Activated naive CD4-positive, alpha-beta T cell (primary cell): ENCODE measurements at places on chromosomes 16 and 17.

GRCh38 chr17:49393491-49394255 is 21.0 kb downstream of the PHB1 start:
- DNase-seq: no peak

GRCh38 chr16:10741844-10742243 is 1.8 kb upstream of the NUBP1 start:
- DNase-seq: no peak

- no peak for DNase-seq
Measured at GRCh38 chr17:61475726-61476125, 23.5 kb downstream of the TBX4 start.

DNA sequence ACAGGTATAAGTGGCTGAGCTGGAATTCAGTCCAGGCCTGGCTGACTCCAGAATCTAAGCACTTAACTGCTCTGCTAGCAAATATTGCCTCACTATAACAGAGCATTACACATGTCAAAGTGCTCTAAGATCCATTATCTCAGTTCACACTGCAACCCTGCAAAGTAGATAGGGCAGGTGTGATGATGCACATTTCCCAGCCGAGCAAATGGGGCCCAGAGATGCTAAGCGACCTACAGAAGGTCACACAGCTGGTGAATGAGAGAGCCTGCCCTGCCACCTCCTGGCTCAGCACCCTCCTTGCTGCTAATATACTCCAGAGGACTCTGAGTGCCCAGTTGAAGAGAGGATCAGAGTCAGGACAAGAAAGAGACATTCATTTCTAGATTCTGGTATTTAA is 73.6 kb upstream of the CCL1 start:
- no peak for DNase-seq

DNA sequence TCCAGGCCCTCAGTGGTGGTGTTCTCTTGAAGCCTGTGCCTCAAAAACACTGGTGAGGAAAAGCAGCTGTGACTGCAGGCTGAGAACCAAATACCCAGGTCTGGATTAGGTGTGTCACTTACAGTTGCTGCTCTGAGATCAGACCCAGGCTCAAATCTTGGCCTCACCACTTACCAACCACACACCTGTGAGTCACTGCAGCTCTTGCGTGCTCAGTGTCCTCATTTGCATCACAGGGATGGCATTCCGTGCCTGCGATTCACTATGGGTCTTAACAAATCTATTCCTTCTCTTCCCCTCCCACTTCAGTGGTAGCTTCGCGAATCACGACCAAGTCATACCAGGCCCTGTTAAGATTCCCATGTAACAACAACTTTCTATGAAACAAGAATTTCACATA is 233.4 kb upstream of the HSBP1 start:
- no peak for DNase-seq

DNA sequence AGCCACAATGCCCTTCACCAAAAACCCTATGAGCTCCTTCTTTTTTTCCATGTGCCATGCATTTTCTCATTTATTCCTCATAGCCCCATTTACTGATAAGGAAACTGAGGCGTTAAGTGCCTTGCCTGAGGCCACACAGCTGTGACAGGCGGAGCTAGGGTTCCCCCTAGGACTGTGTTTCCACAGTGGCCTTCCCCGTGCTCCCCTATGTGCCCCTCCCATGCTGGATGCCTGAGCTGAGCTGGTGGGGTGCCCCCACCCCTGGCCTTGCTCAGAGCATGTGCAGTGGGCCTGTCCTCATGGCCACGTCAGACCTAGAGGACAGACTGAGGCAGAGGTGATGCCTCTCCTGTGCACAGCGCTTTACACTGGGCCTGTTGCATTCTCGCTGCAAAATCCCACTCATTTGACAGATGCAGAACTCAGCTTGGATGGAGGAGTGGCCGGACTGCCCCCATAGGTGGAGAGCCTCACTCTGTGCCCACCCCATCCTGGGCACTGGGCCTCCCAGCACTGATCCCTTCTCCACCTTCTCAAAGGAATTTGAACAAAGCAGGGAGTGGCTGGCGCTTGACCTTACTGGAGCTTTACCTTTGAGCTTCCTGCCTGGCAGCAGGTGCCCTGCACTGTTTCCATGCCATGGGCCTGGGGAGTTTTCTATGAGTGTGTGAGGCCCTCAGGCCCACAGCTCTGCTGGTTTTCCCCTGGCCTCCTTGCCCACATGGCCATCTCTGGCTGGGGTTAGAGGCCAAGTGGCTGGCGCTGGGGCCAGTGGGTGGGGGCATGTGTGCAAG is 2.6 kb downstream of the MAP2K3 start:
- DNase-seq: no peak

DNA sequence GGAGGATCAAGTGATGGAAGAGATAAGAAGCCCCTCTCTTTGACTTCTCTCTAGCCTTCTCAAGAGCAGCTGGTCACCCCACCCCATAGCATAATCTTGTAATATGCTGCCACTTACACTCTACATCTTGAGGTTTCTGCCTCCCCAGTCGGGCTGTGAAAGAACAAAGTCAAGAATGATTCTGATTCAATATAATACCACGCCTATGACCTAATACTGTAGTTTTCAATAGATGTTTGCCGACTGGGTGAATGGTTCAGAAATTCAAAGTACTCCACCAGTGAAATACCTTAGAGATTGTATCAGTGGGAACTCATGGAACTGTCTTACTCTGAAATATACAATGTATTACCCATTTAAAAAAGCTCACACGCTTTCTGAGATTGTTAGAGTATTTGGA is 93.0 kb upstream of the ZFHX3 start:
- DNase-seq: no peak

DNA sequence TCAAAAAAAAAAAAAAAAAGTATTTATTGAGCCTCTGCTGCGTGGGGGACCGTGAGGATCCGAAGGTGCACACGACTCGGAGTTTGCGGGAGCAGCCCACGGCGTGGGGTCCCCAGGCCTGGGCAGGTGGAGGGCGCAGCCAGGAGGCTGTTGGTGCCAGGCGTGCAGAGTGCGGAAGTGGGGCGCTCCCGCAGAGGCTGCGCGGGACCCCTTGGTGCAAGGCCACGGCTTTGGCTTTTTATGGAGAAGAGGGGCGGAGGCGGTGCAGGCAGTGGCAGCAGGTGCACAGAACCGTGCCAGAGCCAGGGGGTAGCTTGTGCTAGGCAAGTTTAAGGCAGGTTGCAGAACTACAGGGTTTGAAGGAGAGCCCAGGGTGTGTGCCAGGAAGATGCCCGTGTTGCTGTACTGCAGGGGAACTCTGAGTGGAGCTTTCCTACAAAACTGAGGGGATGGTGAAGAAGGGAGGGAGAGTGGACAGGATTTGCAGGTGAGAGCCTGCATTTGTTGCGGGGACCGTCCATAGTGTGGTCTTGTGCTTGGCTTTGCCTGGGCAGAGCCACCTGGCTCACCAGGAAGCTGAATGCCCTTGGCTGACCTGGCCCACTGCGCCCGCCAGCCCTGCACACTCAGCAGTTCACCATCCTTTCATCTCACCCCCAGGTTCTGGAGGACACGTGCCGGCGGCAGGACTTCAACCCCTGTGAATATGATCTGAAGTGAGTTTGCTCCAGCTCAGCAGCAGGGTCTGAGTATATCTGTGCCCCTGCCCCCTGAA is 1.3 kb downstream of the ASPSCR1 start:
- no peak for DNase-seq

DNA sequence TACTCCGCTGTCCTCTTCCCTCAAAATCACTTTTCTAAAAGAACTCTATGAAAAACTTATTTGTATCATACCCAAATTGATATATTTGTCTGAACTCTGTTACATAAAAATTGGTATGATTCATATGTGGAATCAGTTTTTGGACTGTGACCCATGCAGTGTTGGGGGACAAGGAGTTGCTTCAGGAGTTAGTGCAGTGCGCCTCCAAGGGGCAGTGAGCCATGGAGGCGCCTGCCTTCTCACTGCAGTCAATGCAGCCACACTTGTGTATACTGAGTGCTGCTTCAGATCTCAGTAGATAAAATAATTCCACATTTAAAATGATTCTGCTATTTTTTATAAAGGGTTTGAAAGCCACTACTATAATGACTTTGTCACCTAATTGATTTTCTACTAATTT is 32.5 kb downstream of the DGKE start:
- DNase-seq: no peak

DNA sequence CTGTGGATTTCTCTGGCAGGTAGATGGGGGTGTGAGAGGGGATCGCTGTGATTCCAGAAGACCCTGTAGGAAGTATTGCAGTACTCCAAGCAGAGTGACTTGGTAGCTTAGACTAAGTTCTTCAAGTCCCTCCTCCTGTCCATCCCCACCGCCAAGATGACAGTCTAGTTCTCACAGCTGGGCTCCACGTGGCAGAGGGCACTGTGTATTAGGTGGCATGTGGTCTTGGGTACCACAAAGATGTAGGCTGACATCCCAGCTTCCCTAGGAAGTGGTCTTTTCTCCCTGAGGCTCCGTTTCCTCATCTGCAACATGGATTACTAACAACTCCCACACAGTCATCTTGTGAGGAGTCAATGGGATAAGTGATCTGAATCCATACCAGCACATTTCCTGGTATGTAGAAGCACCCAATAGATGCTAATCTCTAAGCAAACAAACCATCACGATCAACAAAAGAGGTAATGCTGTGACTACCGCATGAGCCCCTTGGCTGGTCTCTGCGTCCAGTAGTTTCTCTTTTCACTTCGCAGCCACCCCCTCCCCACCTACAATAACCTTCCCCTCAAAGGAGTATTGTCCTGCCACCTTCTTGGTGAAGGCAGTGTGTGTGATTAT is 349.1 kb upstream of the EEF2KMT start:
- no peak for DNase-seq

- DNase-seq: no peak
Measured at GRCh38 chr16:88975511-88976061, 1.4 kb downstream of the CBFA2T3 start.

DNA sequence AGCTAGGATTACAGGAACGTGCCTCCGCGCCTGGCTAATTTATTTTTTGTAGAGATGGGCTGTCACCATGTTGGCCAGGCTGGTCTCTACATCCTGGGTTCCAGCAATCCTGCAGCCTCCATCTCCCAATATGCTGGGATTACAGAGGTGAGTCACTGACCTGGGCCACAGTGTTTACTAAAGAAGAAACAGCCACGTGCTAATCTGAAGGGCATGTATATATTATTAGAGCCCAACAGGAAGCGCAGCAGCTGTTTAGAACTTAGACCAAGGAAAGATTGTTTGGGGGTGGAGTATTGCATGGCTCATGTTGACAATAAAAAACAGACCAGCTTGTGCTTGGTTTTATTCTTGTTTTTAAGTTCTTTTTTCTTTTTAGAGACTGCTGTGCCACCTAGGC is 60.2 kb downstream of the HAPSTR1 start:
- no peak for DNase-seq

DNA sequence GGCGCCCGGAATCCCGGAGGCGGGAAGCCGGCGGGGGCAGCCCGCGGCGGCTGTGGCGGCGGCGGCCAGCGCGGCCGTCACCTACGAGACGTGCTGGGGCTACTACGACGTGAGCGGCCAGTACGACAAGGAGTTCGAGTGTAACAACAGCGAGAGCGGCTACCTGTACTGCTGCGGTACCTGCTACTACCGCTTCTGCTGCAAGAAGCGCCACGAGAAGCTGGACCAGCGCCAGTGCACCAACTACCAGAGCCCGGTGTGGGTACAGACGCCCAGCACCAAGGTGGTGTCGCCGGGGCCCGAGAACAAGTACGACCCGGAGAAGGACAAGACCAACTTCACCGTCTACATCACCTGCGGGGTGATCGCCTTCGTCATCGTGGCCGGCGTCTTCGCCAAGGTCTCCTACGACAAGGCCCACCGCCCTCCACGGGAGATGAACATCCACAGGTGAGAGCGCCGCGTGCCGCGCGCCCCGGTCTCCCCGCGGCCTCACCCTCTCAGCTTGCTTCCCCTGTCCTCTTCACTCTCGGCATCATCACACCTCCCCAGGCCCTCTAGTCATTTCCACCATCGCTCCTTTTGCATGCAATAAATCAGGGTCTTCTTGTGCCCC is 706 bp downstream of the SHISA6 start:
- no peak for DNase-seq

- DNase-seq: no peak
Measured at GRCh38 chr17:63438092-63439051, 7.7 kb downstream of the CYB561 start.

DNA sequence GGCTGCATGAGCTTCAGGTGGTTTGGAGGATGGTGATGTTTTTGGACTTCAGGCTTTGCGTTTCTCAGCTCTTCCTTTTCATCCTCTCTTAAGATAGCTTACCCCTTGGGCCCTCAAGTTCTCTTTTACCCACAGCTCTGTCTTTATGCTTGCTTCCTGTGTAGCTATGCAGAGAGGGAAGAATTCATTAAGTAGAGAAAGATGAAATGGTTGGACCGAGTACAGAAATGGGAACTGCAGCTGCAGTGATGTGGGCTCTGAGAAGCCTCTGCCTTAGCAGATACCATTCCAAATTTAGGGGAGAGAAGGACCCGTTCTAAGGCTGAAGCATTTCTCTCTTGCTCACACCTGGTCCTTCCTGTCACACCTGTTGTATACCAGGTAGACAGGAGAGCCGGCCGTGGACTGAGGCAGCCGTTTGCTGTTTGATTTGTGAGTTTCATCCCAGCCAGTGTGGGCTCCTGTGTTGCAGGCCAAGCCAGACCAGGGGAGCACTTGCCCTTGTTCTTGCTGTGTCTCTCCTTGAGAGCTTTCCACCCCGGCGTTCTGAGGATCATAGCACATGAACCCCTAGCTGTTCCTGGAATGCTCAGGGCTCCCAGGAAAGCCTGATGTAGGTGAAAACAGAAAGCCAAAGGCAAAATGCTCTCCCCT is 392.7 kb downstream of the CPPED1 start:
- no peak for DNase-seq

- DNase-seq: no peak
Measured at GRCh38 chr17:69533481-69534234, 119.2 kb downstream of the MAP2K6 start.

DNA sequence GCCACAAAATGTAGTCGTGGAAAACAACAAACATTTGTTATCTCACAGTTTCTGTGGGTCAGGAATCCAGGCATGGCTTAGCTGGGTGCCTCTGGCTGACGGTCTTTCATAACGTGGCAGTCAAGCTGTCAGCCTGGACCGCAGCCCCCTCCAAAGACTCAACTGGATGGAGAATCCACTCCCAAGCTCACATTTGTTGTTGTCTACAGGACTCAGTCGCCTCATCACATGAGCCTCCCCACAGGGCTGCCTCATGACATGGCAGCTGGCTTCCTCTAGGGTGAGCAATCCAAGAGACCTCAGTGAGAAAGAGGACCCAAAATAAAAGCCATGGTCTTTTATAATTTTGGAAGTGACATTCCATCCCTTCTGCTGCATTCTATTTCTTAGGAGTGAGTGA is 34.7 kb upstream of the AKAP1 start:
- DNase-seq: no peak

DNA sequence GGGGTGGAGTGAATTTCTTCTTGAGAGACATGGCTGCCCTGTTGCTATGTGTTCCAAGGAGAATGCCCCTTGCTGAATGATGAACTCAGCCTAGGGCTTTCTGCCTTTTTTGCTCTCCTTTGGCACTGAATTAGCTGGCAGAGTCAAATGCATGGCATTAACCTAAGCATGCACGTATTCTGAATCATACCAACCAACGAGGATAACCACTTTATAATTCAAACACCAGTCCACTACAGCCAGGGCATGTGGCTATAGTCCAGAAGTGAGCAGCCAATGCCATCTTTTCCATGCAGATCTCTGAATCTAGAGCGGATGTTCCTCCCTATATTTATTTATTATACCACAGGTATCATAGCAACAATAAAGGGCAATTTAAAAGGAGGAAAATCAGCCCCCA is 15.7 kb downstream of the TMIGD1 start:
- no peak for DNase-seq
